KBM-7 (cell line): ENCODE measurements at places on chromosomes 3 and 15.

DNA sequence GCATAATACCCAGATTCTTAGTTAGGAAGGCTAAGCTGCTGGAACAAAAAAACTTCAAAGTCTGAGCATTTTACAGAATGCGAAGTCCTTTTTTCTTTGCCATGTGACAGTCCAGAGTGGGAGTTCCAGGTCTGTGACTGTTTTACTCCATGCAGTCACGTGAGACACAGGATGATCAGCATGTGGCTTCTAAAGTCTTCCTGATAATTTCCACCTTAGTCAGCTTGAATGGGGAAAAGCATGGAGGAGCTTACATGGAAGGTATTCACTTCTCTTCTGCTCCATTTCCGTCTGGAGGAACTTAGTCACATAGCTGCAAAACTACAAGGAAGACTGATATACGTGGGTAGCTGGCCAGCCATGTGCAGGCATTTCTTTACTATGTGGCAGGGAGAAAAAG is 1.7 kb downstream of the SNTN start:
- no peak for DNase-seq

- peak; percentile 72 for DNase-seq
Measured at GRCh38 chr3:57060089-57060821, at the start of gene SPATA12. Gene SPATA12 (plus strand): TSS chr3:57060664. CDS start chr3:57073695, 13,031 bp downstream.

GRCh38 chr3:53167418-53168174 is 6.6 kb downstream of the PRKCD start:
- DNase-seq, result peak; percentile 41

DNA sequence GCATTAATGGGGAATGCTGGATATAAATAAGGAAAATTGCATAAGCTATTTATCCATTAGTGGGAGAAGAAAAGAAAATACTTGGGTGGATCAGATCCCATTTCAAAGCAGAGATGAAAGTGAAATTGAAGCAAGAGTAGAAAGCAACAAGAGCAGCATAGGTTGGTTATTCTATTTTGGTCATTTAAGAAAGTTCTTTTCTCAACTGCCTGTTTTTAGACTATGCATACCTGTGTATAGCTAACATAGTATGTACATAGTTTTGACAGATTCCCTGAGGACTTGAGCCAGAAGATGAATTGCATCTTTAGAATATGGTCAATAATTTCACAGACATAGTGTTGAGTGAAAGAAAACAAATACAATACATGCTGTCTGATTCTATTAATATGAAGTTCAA is 29.0 kb upstream of the DENND4A start:
- DNase-seq, result no peak
